ENCODE measurements at places on chromosomes 2 and 18.
A peak's percentile ranks its signal among the peaks of the same experiment; 100 is the strongest.

DNA sequence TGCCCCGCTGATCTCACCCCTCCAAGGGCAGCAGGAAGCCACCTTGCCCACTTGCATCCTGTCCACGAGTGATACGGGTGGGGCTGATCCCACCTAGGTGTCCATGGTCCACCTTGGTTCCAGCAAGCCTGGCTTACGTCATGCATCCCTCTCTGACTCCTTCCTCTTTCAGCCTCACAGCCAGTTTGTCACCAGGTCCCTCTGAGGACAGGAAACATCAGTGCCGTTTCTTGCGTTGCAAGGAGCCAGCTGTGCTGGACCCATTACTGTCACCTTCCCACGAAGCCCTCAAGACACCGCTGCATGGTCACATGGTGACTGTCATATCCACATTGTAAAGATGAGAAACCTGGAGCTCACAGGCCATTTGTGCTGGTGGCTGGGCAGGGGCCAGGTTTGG is 34.8 kb upstream of the TWIST2 start:
- no peak for DNase-seq

DNA sequence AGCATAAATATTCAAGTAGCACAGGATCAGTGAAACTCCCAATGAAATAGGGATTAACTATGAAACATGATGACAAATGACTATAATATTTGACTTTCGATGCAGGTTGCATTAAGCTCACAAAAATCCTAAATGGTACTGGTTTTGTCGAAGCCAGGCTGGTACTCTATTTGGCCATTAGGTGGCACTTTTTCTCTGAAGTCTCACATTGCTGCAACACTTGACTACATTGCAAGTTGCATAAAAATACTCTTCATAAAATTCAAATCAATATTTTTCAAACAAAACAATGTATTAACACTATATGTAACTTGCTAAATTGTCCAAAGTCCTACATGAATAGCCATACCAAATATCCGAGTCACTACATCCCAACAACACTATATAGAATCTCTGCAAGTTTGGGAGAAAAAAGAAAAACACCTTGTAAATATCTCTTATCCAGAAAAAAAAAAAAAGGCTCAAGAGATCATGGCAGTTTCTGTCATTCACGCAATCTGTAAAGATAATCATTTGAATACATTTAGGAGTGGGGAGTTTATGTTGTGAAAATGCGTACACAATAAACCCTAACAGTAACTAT is 9.5 kb downstream of the RTTN start:
- DNase-seq, result peak; percentile 6

DNA sequence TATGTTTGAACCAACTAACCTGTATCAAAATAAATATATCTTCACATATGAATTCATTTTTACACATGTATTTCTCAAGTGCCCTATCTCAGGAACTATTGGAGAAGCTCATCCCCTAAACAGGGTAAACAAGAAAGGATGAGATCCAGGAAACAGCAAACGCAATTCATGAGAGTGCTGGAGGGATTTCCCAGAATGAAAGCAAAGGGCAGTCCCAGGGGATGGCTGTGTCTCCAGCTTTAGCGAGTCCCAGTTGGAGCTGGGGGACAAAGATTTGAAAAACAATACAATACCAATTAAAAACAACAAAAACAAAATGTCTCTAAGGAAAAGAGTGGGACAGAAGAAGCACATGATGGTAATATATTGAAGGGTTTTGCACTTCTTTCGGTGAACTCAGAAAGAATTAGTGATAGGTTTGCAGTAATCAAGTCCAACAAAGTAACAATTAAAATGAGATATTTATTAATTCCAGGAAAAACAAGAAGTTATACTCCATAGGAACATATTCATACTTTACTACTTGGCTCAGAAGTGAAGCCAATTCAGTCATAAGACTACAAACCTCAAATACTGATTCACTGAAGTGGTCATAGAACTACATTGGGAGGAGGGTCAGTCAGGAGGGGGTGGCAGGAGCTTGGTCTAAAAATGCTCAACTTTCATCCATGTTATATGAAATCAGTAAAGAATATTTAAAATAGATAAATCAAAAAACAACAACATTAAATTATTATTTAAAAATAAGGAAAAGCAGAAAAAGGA is 73.1 kb upstream of the PDE1A start:
- no peak for DNase-seq

DNA sequence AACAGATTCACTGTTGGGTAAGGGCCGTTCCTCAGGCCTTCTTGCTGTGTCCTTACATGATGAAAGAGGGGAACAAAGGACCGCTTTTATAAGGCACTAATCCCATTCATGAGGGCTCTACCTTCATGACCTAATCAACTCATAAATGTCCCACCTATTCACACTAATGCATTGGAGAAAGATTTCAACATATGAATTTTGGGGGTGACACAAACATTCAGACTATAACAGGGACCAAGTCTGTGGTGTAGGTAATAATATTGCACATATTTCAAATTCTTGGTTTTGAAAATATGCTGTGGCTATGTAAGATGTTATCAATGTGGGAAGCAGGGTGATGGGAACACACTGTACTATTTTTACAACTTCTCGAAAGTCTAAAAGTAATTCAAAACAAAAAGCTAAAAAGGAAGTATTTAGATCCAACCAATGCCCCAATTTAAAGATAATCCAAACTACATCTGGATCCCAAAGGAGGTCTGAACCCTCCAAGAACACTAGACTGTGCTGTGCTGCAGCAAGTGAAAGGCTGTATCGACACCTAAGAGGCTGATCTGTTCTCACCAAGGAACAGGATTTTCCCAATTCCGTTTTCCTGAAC is 82.4 kb upstream of the TGIF1 start:
- no peak for DNase-seq

- no peak for DNase-seq
These were observed 95.7 kb downstream of the VAPA start for GRCh38 chr18:10009321-10010144.

DNA sequence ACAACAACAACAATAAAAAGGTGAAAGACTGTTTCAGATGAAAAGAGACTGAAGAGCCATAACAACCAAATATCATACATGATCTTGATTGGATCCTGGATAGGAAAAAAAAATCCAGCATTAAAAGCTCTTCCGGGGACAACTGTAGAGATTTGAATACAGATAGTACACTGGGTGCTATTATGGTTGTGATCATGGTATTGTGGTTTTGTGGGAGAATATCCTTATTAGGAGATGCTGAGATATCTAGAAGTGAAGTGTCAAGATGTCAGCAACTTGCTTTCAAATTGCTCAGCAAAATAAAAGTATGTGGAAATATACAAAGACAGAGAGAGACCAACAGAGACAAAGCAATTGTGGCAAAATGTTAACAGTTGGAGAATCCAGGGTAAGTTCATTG is 15.5 kb upstream of the SPATA3 start:
- no peak for DNase-seq

DNA sequence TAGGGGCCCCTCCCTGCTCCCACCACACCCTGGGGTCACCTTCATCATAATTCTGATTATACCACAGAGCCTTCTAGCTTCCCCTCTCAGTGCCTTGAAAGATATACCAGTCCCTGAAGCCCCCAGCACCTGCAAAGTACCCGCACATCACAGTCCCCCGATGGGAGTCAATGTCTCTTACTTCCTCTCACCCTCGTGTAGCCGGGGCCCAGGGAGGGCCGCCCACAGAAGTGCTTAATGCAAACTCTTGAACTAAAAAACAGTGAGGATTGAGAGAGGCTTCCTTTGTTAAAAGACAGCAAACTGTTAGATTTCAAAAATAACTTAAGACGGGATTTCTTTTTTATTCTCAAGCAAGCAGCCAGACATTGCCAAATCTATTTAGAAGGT is 76.5 kb downstream of the SFXN5 start:
- DNase-seq, result no peak

DNA sequence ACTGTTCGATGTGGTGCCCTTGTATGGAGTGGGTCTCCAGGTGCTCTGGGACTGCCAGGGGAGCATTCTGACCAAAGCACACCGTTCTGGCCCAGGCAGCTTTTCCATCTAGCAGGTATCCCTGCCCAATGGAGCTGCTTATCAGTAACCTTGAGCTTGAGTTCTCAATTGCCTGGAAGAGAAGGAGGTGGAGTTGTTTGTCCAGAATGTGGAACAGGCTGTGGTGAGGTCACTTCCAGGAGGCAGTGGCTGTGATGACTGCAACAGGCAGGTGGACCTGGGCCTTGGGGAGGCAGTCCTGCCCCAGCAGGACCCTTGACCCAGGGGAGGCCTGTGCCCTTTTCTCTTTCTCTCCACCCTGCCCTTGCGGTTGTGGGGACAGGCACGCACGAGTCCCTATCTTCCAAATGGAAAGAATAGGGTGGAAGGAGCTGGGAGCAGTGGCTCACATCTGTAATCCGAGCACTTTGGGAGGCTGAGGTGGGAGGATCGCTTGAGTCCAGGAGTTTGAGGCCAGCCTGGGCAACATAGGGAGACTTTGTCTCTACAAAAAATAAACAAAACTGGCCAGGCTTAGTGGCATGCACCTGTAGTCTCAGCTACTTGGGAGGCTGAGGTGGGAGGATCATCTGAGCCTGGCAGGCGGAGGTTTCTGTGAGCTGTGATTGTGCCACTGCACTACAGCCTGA is 66.2 kb upstream of the MCFD2 start:
- no peak for DNase-seq

- DNase-seq, result no peak
These were observed 8.4 kb downstream of the GRP start for GRCh38 chr18:59228351-59228750.

DNA sequence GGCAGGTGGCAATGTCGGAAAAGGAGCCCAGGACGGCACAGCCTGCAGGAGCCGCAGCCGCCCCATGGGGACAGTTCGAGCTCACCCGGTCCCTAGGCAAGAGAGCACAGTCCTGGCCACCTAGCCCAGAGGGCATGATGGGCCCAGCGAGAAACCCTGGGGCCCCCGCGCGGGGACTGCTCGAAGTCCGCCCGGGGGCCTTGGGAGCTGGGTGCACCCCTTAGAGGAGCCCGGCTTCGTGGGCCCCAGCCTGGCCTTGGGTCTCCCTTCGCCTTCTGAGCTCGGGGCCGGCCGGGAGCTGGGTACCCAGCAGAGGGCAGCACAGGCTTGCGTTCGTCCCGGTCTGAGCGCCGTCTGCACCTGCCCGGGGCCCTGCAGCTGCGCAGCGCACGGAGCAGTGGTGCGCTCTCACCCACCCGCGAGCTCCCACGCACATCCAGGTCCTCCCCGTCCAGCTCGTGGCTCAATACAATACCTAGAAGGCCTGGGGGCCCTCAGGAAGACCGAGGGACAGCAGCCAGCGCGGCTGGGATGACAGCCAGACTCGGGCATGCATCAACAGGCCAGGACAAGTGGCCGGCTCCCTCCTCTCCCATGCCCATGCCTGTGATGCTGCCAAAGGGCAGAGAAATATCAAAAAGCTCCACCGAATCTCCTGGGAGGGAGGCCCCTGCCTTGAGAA is 96.2 kb upstream of the ZNF532 start:
- DNase-seq, result peak; percentile 71

DNA sequence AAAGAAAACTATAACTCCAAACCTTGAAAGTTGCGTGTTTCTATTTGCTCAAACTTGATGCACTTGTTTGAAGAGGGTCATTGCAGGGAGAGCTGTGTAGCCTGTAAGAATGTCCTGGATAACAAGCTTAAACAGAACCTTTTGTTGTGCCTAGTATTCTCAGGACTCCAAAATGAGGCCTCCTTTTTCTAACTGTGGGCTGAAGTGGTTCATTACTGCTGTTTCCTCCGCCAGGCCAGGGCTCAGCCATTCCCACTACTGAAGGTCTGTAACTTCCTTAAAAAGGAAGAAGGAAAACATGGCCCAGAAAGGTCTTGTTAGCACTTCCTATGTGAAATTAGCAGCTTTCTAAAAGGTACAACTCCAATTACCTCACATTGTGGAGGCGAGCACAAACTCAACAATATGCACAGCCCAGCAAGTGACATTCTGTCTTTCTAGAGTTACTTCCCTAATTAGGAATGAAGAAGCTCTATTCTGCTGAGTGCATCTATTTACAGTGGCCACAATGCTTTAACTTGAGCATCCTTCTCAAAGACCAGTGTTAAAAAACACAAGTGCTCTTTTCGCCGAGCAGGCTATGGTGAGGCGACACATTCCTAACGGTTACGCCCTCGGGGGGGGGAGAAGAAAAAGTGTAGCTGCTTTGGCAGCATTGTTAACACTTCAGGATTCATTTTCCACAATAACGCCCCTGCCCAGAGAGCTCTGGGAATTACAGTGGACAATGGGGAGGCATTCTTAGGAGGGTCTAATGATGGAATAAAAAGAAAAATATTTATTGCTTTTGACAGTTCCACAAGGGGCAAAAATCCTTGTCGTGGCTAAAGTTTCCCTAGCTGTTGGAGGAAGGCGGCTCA is 136.9 kb upstream of the SIX3 start:
- no peak for DNase-seq

All from BE2C (cell line).